ENCODE measurements at places on chromosomes 2 and 18. TPM values are rescaled to one million over a fixed set of nuclear protein-coding genes. Genes with fewer than 3 reads are reported as not detected.

- DNase-seq = no peak
Observed at GRCh38 chr2:230931556-230932231, 6.7 kb upstream of the GPR55 start.

DNA sequence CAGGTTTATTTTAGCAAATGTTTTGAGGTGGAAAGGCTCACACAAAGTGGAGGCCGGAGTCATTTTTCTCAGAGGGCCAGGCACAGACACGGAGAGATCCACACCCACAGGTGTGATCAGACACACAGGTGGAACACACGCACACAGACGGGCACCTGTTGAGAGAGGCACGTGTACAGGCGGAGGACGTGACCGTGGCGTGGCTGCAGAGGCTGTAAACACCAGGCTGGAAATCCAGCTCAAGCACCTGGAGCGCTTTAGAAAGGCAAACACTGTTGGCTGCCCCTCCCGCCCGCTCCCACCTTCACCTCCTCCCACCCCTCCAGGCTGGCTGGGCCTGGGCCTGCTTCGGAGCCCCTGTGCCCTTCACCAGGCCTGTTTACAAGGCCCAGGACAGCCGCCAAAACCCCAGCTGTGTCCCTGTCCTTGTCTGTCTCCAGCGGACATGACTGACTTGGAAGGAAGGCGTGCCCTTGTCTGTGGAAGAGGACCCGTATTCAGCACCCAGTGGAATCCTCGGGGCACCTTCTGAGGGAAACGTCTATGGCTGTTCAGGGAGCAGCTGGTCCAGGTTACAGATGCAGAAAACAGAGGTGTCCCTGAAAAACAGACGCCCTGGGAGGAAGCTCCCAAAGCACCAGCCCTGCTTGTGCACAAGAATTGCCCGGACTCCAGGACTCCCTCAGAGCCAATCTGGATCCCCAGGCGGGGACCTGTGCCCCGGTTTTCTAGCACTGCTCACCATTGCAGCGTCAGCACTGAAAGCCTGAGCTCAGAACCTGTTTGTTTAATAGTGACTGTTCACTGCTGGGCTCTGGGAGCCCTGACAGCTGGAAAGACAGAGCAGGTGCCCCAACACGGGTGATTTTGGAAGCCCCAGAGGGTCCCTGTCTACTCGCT lies 134.3 kb upstream of the HAAO start:
- no peak for DNase-seq

- DNase-seq = peak; percentile 44
Observed at GRCh38 chr2:136384531-136385303, 266.8 kb upstream of the CXCR4 start.

DNA sequence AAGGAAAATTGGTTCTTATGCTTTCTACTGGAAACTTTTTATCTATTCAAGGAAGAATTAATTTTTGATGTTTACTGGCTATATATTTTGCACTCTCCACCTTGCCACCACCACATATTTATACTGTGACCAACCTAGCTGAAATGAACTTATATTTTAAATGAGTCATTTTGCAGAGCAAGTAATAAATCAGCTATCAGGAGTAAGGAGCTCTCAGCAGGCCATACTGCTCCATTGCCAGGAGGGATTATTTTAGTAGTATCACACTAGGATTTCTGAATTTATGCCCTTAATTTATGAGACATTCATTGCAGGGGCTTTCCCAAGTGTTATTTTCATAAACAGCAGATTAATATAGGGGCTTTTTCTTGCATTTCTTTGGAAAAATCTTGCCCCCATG lies 125.8 kb upstream of the CYP1B1 start:
- no peak for DNase-seq

GRCh38 chr2:40957508-40957907 lies 505.6 kb upstream of the SLC8A1 start:
- peak; percentile 84 for DNase-seq

DNA sequence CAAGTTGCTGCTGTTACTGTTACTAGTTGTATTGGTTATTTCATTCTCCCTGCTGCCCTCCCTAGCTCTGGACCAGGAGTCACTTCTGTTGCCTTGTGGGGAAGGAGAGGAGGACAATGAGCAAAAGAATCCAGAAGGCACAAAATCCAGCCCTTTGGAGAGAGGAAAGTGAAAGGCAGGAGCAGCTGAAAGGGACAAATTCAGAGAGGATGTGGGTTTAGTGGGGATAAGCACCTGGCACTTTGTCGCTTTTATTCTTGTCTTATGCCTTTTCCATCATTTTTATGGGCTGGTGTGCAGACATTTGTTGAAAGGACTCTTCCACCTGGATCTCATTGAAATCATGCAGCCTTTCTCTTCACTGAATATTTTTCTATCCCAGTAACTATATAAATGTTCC lies 24.3 kb upstream of the LTBP1 start:
- no peak for DNase-seq

- no peak for DNase-seq
Observed at GRCh38 chr2:551621-552020, 125.6 kb downstream of the TMEM18 start.

DNA sequence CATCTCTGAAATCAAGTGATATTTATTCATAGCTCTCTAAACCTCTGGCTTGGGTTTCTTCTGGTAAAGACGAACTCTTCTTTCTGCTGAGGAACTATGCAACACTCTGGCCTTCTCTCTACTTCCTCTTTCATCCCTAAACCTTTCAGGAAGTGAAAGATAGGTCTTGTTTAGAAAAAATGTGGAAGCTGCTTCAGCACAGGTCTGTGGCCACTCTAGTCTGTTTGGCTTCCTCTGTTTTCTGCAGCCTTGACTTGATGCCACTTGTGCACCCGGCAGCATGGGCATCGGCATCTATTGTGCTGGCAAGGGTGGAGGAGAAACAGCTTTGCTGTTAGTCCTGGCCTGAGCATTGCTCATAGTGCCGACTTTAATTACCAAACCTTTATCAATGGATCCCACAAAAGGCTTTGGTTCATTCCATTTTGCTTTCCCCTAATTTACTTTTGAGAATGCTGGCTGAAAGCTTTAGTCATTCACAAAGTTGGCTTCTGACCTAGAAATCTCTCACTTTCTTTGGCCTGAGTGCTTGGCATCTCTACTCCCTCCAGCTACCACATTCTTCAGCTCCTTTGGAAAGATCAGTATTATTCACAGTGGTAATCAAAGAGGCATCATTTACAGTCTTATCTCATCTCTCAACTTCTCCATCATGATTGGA lies 32.0 kb upstream of the GPR39 start:
- no peak for DNase-seq

SCN7A gene
- not detected for total RNA-seq

SERPINB3 gene
- total RNA-seq = not detected

KIAA2012 gene
- not detected for total RNA-seq

CCL20 gene
- total RNA-seq = 0.53 TPM

Measured in endothelial cell of umbilical vein (primary cell).